ENCODE measurements at places on chromosomes 13 and 19. TPM values are rescaled to one million over a fixed set of nuclear protein-coding genes. Genes with fewer than 3 reads are reported as not detected.

GRCh38 chr13:43042410-43042921 lies 19.1 kb downstream of the DNAJC15 start:
- DNase-seq, result no peak

DNA sequence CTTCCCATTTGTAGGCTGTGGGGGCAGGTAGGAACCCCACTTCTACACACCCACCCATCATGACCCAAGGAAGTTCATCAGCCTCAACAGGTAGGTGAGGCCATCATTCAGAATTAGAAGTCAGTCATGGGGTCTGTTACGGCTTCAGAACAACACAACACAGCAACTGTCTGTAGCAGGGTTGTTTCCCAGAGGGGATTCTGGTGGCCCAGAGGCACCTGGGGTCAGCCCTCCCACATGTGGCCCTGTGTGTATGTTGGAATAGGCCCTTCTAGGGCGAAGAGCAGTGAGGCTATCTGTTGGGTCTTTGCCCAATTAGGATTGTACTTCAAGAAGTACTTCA lies 3.4 kb downstream of the IGFLR1 start:
- DNase-seq, result no peak

DNA sequence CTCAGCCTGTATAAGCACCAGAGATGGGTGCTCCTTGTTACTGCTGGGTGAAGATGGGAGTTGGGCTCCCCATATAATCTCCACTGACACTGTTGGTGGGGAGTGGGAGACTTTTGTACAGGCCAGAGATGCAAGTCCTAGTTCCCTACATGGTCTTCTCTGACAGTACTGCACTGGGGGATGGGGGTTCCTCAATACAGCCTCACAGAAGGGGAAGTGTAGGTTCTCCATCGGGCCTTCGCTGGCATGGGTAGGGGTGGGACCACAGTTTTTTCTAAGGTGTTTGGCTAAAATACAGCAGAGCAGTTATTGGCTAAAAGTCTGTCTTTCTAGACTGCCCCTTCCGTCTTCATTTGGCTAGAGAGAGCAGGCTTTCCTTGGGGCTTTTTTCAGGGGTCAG lies 167.2 kb upstream of the SERP2 start:
- no peak for DNase-seq

DNA sequence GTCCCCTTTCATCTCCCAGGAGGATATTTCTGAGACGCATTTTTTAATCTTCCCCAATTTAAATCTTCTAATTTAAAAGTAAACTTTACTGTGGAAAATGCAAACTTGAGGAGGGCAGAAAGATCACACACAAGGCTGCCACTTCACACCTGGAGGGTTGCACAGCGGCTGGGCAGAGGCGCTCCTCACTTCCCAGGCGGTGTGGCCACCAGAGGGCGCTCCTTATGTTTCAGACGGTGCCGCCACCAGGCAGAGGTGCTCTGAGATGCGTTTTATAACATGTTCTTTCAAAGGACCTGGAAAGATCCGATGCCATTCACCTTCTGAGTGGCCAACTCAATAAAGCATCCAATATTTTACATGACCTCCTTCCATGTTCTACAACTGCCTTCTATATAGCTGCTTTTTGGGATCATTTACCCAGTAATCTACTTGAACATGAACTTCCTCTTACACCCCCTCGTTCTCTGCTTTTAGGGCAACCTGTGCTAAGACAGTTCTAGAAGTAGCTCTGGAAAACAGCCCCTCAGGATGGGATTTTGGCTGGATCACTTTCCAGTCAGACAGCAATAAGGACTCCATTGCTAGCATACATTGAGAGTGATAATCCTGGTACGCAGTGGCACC lies 14.8 kb upstream of the MTUS2 start:
- DNase-seq, result no peak

GRCh38 chr19:39679056-39679790 lies 23.5 kb downstream of the LGALS16 start:
- no peak for DNase-seq

GRCh38 chr13:50846861-50847475 lies 3.5 kb upstream of the DLEU7 start:
- no peak for DNase-seq

- no peak for DNase-seq
These were observed 75.0 kb upstream of the GTF3A start for GRCh38 chr13:27349458-27349857.

DNA sequence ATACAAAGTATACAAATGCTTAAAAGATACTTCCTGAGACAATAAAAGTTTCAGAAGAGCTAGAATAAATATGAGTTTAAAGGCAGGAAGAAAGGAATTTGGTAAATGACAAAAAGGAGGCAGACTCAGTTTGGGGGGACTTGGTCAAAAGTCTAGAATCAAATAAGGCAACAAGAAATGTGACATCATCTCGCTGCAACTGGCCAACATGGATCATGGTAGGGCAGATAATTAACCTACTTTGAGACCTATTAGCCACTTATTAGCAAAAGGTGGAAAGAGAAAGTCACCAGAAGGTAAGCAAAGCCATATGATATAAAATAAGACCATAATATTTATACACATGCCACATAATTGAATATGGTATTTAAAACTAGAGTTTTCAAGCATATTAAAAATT lies 5.3 kb downstream of the USP12 start:
- DNase-seq, result no peak

DNA sequence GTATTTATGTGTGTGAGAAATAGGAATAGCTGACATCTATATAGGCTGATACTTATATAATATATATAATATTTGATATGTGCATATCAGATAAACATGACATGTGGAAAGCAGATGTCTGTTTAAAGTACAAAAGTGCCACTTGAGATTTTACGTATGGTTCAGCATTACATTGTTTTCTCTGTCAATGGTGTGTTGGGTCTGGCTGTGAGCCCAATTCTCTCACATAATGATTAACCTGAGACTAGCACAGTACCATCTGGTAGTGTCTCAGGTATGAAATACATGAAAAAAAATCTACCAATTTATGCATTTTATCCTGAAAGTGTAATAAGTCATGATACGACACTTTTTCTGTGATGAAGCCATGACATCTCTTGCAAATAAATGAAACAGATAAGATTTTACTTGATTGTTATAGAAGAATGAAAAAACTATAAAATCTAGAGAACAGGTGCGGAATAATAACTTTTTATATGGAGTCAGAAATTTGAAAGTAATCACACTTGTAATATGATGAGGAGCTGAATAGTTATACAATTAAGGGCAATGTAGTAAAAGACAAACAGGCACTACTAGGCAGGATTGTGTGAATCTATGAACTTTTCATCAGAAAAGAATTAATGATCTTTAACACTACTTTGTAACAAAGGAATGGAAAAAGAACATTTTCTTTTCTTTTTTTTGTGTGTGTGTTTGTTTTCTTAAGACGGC lies 1405.0 kb downstream of the OLFM4 start:
- DNase-seq, result no peak

DNA sequence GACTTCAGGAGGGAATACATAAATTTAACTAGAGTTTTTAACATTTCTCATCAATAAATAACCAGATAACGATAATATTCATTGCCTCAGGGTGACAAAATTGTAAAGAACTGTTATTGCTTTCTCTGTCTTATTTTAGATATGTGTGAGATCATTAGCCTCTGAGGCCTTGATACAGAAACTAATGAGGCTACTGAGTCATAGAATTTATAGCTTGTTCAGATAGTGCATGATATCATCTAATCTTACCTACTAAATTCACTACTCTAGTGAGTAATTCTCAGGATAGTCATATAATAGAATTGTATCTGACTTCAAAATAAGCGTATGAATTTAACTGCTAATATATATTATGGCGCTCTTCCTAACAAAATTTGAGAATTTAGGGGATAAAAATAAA lies 360.8 kb upstream of the KLHL1 start:
- no peak for DNase-seq

DNA sequence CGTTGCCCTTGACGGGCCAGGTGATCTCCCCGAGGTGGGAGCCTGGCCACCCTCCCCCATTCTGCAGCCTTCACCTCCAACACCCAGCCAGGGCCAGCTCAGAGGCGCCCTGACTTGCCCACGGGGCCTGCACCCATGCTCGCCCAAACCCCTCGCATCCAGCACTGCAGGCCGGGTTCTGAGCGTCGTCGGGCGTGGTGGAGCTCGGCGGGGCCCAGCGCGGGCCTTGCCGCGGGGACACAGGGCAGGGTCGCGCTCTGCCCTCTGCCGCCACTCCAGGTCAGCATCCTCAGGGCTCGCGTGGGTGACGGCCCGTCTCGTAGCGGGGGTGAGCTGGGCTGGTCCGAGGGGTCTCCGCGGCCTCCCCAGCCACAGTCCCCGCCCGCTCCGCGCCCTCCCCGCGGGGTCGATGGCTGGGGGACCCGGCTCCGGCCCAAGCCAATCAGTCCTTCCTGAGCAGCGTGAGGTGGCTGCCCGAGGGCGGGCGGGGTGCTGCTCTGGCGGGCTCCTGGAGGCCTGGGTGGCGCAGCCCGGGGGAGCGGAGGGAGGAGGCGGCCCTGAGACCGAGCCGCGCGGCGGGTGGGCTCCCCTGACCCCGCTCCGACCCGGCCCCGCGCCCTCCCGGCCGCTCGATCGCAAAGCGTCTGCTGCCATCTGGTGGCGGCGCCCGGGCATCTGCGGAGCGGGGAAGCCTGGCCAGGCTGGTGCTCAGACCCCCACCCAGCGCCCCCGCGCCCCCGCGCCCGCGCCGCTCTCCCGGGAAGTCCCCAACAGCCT lies 61.4 kb downstream of the CCNE1 start:
- no peak for DNase-seq

GRCh38 chr13:50810468-50810867 lies 33.0 kb downstream of the DLEU7 start:
- no peak for DNase-seq

DNA sequence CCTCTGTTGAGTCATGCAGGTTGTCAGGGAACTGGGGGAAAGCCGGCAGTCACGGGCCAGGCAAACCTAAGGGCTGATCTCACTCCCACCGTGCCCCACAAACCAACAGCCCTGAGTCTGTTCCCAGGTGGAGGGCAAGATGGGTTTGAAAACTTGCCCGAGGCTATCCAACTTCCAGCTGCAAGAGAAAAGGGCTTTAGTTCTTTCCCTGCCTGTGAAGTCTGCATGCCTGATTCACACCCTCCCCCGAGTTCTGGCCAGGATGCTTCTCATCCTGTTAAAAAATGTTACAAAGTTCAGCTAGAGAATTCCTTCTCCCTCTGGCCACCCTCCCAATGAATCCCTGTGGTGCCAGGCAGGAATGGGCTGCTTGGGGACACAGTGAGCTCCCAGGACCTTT lies 33.1 kb downstream of the MYO16 start:
- DNase-seq, result no peak

GRCh38 chr19:41018736-41019290 lies 27.7 kb downstream of the CYP2B6 start:
- no peak for DNase-seq

- no peak for DNase-seq
These were observed 37.3 kb upstream of the FNDC3A start for GRCh38 chr13:48938308-48938943.

DNA sequence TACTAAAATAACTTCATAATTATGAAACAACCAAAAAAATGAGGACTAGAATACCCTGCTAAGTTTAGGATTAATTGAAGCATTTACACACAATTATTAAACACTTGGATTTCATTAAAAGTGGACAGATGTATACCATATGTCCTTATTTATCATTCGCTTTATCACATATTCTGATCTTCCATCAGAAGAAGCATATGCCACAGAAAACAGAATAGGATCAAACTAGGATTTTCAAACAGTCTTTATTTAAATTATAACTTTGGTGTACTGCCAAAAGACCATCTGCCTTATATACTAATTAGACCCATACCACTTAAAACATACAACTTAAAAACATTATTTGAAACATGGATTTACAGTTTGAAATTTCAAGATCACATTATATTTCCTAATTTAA lies 727.1 kb upstream of the KLHL1 start:
- no peak for DNase-seq

- no peak for DNase-seq
These were observed 516.5 kb downstream of the SUCLA2 start for GRCh38 chr13:47484548-47484947.

GRCh38 chr19:15587663-15588062 lies 27.4 kb upstream of the CYP4F8 start:
- no peak for DNase-seq

Gene SWSAP1
- 1.1 TPM for total RNA-seq

Gene SIGLEC5
- total RNA-seq, result not detected

Gene LRRC63
- total RNA-seq, result not detected

Gene SH2D3A
- 3.2 TPM for total RNA-seq

Gene ADGRE1
- total RNA-seq, result not detected

Gene GET3
- total RNA-seq, result 92.3 TPM

Gene SYCN
- total RNA-seq, result not detected

Gene CCDC169
- 0.63 TPM for total RNA-seq

Gene OR7G1
- total RNA-seq, result not detected

Gene TEX26
- not detected for total RNA-seq

Gene OVOL3
- total RNA-seq, result not detected

Gene ZNF729
- not detected for total RNA-seq

Gene GIPC3
- 1.4 TPM for total RNA-seq
